ENCODE measurements at places on chromosomes 1 and 21.

- DNase-seq, result peak; percentile 81
These were observed 89.0 kb upstream of the PPM1J start for GRCh38 chr1:112803906-112804762.

- DNase-seq, result no peak
These were observed 349.1 kb downstream of the SEC16B start for GRCh38 chr1:177620636-177621190.

DNA sequence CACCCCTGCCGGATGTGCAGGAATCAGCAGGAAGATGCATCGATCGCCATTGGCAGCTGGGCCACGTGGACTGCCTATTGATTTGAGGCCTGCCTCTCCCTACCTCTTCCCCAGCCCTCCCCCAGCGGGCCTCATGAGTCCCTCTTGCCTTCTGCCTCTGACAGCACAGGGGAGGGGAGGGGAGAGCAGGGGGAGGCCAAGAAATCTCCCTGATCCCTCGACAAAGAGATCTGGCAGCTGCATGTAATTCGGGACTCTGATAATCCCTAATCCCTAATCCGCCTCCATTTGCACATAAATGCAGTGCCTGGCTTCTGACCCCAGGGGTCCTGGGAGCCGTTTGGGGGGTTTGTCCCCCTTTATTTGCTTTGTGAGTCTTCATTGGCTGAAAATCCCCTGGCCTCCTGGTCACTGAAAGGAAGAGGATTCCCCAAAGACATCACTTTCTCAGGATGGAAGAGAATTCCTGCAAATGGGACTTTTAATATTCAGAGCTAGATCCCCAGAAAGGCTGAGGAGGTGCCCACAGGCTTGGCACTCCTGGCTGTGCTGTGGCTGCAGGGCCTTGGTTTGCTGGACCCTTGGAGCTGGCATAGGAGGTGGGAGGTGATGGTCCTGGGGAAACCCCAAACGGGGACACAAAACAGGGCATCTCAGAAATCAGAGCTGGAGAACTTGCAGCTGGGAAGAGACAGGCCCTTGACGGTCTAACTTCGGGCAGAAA, 239.4 kb upstream of the POU3F1 start:
- peak; percentile 44 for DNase-seq

DNA sequence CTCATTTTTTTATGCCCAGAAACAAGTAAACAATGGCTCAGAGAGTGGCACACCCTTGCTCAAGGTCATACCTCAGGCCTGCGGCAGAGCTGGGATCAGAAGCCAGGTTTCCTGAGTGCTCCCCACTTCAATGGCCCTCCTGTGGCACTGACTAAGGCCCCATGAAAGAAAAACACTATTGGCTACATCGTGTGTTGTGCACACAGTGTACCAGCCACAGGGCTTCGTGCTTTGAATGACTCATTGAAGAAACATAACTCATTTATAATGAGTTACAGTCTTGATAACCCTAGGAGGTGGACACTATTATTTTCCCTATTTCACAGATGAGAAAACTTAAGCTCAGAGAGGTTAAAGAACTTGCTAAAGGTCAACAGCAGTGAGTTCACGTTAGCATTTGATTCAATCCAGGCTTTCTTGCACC, 91.2 kb downstream of the TRABD2B start:
- DNase-seq, result no peak

- DNase-seq, result no peak
These were observed 46.8 kb upstream of the ZC3H11B start for GRCh38 chr1:219659684-219660083.

DNA sequence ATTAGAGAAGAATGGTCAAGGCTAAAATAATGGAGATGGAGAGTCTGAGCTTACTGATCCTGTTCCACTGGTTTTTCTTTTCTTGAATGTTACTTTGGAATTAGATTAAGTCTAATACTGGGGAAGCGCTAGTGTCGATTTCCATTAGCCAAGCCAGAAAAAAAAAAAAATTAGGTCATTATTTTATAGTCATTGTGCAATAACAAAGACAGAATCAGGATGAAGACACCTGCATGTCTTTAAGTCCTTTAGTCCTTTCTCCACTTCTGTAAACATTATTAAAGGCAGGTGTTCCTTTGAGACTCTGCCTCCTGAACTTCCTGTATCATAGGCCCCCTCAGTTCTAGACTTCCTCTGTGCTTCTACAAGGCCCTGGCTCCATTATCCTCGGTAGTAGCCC, 42.8 kb downstream of the MYSM1 start:
- DNase-seq, result no peak

DNA sequence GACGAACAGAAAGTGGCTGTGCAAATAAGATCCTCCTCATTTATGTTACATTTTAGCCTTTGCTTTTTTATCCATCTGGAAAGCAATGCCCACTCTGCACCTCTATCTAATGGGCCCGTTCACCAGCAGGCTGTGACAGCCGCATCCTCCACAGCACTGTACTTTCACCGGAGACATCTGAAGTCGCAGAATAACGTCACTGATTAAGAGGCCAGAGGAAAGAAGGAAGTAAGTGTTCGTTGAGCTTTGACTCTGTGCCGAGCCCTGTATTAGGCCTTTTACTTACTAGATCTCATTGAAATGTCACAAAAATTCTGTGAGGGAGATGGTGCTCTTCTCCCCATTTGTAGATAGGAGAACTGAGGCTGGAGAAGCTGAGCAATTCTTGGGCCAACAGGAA, 62.3 kb downstream of the KAZN start:
- DNase-seq, result no peak

- DNase-seq, result no peak
These were observed 4.9 kb upstream of the MACF1 start for GRCh38 chr1:39199593-39199992.

DNA sequence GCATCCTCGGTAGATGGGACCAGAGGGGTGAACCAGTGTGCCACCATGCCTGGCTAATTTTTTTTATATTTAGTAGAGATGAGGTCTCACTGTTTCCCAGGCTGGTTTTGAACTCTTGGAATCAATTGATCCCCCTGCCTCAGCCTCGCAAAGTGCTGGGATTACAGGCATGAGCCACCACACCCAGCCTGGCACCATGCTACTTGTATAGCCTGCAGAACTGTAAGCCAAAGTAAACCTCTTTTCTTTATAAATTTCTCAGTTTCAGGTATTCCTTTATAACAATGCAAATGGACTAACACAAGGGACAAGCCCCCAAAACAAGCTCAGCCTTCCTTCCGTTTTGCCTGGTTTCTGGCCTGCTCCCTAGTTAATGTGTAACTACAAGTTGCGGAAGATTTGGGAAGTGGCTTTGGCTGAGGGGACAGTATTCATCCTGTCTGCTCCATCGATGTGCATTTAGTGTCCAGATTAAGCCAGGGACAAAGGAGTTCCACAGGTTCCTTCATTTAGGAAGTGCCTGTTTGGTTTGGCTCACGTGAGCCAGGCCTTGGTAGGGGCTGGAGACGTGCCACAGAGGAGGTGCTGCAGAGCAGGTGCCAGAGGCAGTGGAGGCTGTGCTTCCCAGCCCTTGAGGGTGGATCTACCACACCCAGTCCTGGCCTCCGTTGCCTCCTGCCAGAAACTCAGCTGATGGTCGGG, 4.4 kb downstream of the AVPR1B start:
- DNase-seq, result no peak

DNA sequence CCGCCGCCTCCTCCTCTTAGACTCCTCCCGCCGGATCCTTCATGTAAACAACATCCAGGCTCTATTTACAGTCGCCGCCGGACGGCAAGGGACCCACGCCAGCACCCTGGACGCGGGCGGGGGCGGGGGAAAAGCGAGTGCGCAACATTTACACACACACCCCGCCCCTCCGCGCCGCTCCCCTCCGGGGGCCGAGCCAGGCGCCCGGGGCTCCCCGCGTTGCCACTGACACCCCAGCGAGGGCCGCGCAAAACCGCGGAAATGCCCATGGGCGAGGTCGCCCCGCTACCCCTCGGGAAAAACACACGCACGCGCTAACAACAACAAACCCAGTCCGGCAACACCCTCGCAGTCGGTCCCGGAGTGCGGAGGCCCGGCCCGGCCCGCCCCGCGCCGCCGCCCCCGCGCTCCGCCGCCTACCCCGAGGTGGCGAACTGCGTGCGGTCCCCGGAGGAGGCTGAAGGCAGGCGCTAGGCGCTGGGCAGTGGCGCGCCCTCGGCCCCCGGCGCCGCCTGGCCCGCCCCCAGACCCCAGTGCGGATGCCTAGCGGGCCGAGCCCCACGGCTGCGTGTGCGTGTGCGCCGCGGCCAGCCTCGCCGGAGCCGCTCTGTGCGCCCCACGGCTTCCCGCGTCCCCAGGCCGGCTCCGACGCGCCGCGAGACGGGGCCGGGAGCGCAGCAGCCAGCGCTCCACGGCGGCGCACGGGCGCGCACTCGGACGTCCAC, 81.1 kb upstream of the AK4 start:
- peak; percentile 76 for DNase-seq

- no peak for DNase-seq
These were observed 33.5 kb upstream of the CCDC27 start for GRCh38 chr1:3718764-3719163.

- no peak for DNase-seq
These were observed 36.2 kb downstream of the KCNN3 start for GRCh38 chr1:154833841-154834240.
